ENCODE measurements at places on chromosomes 11 and 22.

- no peak for DNase-seq
These were observed 188.9 kb downstream of the BRD1 start for GRCh38 chr22:49638788-49639187.

DNA sequence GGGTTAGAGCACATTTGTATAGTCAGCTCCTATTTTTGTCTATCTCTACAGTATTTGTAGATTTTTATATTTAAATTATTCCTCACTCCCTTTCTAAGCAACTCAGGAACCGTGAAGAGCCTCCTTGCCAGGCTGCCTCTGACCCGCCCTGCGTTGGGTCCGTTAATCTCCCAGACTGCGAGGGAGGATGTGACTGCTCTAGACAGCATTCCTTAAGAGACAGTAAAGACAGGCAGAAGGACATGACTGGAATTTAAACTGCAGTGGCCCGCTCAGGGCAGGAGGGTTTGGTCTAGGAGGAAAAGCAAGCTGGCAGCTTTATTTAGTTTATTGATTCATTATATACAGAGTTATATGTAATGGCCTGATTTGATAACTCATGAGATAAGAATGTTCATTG, 413.7 kb downstream of the TMEM135 start:
- DNase-seq = no peak

DNA sequence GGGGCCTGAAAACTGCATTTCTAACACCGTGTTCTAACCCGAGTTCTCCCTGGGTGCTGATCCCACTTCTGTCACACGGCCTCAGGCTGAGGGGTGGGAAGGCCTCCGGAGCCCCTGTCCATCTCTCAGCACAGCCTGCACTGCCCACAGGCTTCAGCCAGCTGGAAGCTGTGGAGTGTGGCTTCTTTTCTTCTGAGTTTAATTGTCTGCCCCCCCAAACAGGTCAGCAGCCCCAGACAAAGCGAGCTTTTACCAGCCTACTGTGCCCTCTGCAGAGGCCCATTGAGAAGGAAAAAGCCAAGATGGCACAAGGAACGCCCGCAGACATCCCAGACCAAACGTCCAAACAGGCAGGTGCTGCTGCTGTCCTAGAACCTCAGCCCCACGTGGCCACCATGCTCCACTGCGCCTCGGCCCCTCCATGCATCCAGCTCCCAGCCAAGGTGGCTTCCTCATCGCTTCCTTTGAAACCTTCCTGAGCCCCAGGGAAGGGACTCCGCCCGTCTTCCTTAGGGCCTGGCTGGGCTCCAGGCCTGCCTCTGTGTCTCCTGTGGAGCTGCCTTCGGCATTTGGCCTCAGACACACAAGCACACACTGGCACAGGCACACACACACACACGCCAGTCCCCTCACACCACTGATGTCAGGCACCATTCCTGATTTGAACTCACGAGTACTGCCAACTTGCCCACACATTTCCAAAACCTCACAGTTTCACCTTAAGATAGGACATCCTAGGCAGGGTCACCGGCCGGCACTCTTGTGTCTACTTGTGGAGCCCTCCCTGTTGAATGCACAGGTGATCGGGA, 1.7 kb downstream of the MOB2 start:
- no peak for DNase-seq

DNA sequence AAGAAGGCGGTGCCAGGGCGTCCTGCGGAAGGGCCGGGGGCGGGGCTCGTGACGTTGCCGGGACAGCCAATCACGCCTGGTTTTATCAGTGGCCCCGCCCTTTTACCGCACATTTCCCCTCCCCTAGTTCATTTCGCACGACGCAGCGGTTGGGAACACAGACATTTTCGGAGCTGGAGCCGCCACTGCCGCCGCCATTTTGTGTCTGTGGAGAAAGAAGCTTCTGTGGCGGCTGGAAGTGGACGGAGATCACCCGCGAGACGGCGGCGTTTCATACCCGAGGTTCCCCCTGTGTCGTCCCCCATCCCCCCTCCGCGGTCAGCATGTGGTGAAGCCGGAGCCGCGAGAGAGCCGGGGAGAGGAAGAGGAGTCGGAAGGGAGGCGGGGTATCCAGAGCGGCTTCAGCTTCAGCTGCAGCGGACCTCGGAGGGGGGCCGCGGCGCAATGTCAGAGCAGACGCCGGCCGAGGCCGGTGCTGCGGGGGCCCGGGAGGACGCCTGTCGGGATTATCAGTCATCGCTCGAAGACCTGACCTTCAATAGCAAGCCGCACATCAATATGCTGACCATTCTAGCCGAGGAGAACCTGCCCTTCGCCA, at the start of gene PCF11:
PCF11 (plus strand) TSS at position 136 of the 598 bp plus-strand sequence; CDS start at position 445, 309 bp downstream.
- no peak for DNase-seq

GRCh38 chr22:30062259-30062658, 18.0 kb upstream of the HORMAD2 start:
- no peak for DNase-seq

GRCh38 chr11:7572001-7572712, 58.4 kb downstream of the PPFIBP2 start:
- no peak for DNase-seq

- DNase-seq = no peak
These were observed 807.8 kb downstream of the TBC1D22A start for GRCh38 chr22:47570300-47570685.

- DNase-seq = peak; percentile 58
These were observed 11.4 kb downstream of the PACS1 start for GRCh38 chr11:66081505-66081904.

DNA sequence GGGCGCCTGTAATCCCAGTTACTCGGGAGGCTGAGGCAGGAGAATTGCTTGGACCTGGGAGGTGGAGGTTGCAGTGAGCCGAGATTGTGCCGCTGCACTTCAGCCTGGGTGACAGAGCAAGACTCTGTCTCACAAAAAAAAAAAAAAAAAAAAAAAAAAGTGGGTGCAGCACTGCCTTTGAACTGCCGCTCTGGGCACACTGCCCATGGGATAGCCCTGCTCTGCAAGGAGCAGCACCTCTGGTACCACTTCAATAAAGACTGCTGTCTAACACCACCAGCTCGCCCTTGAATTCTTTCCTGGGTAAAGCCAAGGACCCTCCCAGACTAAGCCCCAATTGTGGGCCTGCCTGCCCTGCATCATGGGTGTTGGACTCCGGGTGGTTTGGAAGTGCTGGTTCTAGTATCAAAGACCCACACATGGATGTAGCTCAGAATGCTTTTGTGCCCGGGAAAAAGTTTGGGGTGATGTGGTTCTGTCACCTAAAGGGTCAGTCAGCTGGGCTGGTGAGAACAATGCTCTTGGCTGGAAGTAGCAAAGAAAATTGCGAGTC, 444.3 kb downstream of the TBC1D22A start:
- no peak for DNase-seq

DNA sequence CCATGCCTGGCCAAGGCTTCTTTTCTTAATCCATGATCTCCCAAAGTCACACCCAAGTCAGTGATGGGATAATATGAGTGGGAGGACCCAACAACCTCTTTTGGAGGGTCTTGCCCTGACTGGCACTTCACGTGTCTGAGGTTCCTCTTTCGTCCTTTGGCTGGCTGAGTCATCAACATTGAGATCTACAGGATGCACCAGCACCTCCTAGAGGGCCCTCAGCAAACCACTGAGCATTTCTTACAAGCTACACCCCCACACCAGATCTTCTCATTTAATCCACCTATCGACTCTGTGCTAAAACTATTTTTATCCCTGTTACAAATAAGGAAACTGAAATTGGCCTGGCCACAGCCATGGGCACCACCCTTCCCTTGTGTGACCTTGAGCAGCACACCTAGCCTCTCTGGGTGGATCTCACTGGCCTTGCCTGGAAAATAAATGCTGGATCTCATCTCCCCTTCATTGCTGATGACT, 63.4 kb downstream of the FLI1 start:
- peak; percentile 57 for DNase-seq

DNA sequence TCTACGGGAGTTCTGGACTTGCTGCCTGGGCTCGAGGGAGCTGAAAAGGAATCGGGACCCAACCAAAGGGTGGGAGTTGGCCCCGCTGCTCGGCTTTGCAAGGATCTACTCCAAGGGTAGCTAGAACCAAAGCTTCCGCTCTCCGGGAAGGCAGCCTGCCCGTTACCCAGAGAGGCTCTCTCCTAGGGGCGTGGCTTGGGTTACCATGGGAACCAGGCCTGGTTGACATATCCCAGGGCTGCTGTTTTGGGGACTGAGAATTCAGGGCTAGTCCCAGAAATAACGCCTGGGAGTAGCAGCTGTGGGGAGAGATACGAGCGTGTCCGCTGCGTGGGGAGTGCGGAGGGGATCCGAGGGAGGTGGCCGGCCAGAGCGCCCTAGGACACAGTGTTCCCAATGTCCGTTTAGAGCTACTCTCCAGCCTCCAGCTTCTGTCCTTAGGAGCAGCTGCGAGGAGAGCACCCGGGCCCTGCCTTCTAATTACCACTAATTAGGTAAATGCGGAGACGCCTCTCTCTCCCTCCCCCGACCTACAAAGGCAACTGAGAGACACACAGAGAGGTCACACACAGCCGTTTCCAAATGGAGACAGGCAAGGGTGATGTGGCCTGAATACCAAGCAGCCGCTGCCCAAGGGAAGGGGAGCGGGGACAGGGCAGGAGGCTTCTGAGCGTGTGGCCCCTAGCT, 141.6 kb upstream of the CADM1 start:
- no peak for DNase-seq

- no peak for DNase-seq
These were observed 37.4 kb downstream of the CSRP3 start for GRCh38 chr11:19164230-19164855.

DNA sequence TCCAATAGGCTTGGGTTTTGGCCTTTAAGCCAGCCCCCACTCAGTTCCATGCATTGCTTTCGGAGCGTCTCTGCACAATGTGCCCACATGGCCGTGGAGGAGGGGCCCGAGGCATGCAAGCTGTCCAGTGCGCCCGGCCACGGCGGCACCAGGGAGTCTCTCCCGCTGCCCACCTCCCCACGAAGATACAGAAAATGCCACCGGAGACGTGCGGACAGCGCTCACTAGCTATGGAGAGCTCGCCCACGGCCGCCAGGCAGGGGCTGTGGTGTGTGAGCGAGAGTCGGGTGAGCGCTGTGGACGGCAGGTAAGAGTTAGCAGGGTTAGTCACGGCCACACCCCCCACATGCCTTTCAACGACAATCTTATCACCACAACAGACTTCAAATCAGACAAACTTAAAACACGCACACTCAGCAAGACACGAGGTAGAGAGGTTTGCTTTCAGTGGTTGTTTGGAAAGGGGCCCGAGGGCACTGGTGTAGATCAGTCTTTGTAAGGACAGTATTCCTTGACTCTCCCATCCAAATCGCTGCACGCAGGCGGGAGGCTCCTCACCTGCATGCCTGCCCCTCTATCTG, 18.7 kb upstream of the BID start:
- DNase-seq = no peak

DNA sequence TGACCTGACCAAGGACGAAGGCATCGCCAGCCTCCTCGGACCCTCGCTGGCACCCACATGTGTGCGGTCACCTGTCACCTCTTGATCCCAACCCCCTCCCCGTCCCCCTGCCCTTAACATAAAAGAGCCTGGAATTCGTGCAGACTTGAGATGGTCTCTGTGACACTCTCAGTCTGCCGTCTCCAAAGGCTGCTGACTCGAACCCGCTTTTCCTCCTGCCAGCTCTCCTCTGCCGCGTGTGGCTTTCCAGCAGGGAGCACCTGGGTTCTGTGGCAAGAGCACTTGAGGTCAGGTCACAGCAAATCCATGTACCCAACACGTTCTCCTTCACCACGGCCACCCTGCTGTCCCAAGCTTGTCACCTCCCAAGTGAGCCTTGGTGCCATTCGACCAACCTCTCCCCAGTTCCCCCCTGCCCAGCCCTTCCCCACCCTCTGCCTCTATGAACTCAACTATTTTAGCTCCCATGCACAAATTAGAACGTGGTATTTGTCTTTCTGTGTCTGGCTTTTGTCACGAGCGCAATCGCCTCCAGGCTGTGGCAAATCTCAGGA, 207.6 kb downstream of the BRD1 start:
- DNase-seq = no peak

DNA sequence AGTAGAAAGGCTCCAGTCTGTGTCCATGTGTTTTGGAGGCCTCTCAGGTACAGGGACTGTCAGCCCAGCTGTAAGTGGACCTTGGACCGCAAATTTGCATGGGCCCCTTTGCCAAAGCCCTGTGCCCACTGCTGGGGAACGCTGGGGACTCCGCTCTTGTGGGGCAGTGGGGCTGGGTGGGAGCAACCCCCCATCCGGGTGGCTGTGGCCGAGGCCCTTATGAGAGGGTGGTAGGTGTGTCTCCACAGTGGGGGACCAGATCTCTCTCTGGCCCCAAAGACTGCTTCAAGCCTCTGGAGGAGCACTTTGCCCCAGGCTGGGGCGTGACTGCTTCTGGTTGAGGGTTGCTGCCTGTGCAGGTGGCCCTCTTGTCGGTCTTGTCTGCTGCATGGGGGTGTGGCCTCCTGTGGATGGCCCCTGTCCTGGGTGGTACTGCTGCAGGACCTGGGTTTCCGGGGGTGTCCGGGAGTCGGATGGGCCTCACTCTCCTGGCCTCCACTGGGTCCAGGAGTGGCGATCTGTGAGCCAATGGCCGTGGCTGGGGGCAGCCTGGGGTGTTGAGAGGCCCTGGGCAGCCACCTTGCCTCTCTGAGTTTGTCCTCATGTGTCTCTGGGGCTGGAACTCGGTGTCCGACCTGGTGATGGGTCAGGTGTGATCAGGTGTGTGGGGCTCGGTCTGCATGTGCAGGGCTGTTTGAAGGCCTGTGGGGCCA, 15.9 kb downstream of the KCNQ1 start:
- DNase-seq = no peak

GRCh38 chr22:45164270-45165088, 754 bp downstream of the NUP50 start:
- DNase-seq = peak; percentile 33

- DNase-seq = no peak
These were observed 22.8 kb downstream of the TCP11L1 start for GRCh38 chr11:33062137-33062536.

- no peak for DNase-seq
These were observed 3.4 kb upstream of the PTPN5 start for GRCh38 chr11:18794956-18795355.

- DNase-seq = no peak
These were observed 16.2 kb downstream of the OTOG start for GRCh38 chr11:17563231-17563646.

DNA sequence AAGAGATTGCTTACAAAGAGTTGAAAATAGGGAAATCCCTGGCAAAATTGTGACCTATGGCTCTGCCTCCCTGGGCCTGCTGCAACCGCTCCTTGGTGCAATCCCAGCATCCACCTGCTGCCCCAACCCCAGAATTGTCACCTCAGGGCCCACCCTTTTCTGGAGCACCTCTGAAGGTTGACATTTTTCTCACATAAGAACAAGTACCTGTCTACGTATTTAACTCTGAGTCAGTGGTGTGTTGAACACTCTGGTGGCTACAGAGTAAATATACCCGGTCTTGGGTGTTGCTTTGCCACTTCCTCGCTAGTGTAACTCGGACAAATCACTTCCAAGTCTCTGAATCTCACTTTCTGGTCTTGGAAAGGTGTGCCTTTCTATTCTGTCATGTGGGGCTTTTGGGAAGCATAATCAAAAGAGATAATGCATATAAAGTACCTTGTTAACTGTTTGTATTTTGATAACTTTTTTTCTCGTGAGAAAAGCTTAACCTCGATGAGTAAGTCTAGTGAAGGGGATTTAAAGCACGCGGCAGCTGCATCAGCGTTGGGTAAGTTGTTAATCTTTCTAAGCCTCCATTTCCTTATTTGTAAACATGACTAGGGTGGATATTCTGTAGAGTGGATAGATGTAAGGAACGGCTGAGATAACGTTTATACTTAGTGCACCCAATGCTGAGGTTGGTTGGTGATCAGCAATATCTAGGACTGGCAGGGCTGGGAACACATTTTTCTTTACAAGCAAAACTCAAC, 881.2 kb downstream of the OPCML start:
- DNase-seq = no peak

- peak; percentile 83 for DNase-seq
These were observed 28.3 kb downstream of the SERHL2 start for GRCh38 chr22:42581762-42582716.
